ENCODE measurements at places on chromosomes 1 and 21. TPM values are rescaled to one million over a fixed set of nuclear protein-coding genes. Genes with fewer than 3 reads are reported as not detected.

DNA sequence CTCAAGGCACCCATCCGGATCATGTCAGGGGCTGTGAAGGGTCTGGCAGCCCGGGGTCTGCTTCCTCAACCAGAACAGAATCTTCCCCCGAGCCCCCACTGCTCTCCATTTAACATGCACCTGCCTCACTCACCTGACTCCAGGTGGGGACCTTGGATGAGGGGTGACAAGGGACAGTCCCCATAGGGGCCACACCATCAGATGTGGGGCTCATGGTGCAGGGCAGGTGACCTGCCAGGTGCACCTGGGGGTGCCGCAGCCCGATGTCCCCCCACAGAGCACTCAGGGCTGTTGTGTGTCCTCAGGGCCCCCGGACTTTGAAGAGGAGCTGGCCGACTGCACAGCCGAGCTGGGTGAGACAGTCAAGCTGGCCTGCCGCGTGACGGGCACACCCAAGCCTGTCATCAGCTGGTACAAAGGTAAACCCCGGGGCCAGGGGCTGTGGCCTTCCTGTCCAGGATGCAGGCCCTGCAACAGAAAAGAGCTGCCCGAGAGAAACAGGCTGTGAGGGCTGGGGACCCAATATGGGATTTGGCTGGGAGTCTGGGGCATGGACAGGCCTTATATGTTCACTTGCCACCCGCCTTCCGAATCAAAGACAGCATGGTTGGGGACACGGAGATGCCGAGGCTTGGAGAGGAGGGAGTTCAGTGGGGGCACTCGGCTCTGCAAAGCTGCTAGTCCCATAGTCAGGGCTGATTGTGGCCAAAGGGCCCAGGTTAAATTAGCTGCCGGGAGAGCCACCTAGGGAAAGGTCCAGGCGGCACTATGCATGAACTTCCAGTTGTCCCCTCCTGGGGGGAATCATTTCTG is 64.6 kb downstream of the TRIM11 start:
- H3K36me3 ChIP-seq, result no peaks in the 10 kb centered on the region
- H3K4me3 ChIP-seq, result no peak overlapping the region
- H3K27me3 ChIP-seq, result no peaks in the 10 kb centered on the region
- no peak overlapping the region for H3K27ac ChIP-seq

The INPP5B gene
- 15.3 TPM for polyA plus RNA-seq

DNA sequence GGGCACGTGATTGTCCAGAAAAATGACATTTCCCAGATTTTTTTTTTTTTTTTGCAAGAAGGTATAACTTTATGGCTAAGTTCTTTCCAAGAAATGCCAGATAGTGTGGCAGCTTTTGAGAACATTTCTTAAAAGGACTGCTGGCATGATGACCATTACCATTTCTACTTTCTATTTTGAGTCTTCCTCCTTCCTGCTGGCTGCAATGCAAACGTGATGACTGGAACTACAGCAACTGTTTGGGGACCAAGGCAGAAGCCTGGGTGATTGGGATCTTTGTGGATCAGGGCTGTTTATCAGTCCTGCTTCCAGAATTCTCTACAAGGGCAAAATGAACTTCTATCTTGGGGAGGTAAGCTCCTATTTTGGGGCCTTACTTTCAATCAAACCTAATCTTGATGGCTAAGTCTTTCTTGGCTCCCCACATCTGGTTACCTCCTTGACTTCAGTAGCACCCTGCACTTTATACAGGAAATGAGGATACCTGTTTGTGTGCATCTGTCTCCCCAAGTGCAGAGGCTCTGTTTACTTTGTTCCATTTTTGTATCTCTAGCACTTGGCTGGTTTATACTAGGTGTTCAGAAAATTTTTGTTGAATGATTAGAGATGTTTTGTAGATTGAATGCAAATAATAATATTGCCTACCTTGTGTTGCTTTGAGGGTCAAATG is 3.7 kb upstream of the DDX20 start:
- H3K27ac ChIP-seq, result no peak overlapping the region
- H3K27me3 ChIP-seq, result no peaks in the 10 kb centered on the region
- H3K4me1 ChIP-seq, result peaks cover 17% of the 10 kb centered on the region

- no peak overlapping the region for H3K27ac ChIP-seq
- no peaks in the 10 kb centered on the region for H3K27me3 ChIP-seq
- DNase-seq, result no peak
- no peaks in the 10 kb centered on the region for H3K36me3 ChIP-seq
- H3K4me1 ChIP-seq, result peaks cover under 1% of the 10 kb centered on the region
- H3K4me3 ChIP-seq, result no peak overlapping the region
These were observed 15.5 kb downstream of the DEGS1 start for GRCh38 chr1:224198572-224198971.

DNA sequence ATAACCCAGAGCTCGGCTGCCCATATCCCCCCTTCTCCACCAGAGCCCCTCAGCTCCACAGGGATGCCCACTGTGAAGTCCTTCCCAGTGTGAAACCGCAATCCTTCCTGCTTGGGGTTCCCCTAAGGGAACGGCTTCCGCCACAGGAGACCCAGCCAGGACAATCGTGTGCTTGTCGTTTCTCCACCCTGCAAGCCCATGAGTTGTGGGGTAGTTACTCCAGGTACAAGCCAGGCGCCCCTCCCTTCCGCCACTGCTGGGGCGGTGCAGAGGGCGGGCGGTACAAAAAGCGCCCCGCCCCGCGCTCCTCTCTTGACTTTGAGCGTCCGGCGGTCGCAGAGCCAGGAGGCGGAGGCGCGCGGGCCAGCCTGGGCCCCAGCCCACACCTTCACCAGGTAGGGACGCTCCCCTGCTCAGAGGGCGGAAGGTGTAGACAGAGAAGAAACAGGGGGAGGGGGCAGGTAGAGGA is at the start of gene TINAGL1:
Gene TINAGL1, plus strand, starts transcription at position 315 of the 469 bp plus-strand sequence. CDS start 634 bp downstream, outside the sequence.
- peaks cover 35% of the 10 kb centered on the region for H3K4me1 ChIP-seq
- H3K27me3 ChIP-seq, result no peaks in the 10 kb centered on the region
- H3K27ac ChIP-seq, result no peak within 1 kb of the TSS
- DNase-seq, result peak; percentile 16

DNA sequence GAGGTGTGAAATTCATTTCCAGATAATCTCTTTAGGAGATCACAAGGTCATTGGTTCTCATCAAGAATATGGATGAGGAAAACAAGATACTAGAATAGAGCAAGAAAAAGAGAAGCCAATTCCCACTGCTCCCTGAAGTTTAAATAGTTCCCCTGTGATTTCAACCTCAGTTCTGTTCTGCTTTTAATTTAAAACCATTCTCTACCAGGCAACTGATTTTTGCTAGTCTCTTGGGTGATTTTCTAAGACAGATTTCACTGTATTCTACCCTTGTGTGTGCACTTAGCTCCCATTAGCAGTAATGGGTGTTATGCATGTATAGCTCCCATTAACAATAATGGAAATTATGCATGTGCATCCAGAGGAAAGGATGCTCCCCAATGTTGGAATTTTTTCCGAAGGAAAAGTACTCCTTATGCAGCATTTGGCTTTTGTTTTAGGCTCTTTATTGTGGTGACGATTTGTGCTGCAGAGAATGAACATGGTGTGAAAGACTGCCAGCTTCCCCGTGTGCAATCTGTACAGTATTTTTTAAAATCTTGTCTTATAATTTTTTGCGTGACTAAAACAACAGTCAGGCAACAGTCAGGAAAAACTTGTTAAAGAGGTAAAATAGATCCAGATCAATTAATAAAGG is 144.0 kb upstream of the ZRANB2 start:
- H3K27me3 ChIP-seq, result no peaks in the 10 kb centered on the region
- peaks cover 3% of the 10 kb centered on the region for H3K4me1 ChIP-seq
- DNase-seq, result no peak
- peak overlapping the region; percentile 79 for H3K27ac ChIP-seq

DNA sequence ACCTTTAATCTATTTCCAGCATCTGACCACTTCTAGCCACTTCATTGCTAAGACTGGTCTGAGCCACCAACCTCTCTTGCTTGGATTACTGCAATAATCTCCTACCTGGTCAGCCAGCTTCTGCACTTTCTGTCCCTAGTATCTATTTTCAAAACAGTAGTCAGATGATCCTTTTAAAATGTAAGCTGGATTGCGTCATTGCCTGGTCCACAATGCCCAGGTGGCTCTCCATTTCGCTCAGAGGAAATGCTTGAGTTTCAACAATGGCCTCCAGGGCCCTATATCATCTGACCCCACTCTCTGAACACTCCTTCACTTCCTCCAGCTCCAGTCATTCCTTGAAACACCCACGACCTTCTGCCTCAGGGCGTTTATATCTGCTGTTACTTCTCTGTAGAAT is 2.3 kb downstream of the FYB2 start:
- H3K27ac ChIP-seq, result no peak overlapping the region
- H3K36me3 ChIP-seq, result no peaks in the 10 kb centered on the region
- peaks cover 12% of the 10 kb centered on the region for H3K4me1 ChIP-seq
- H3K27me3 ChIP-seq, result no peaks in the 10 kb centered on the region
- no peak overlapping the region for H3K4me3 ChIP-seq
- DNase-seq, result no peak

The HSPG2 gene
- 72.1 TPM for polyA plus RNA-seq

The MCOLN2 gene
- polyA plus RNA-seq, result 6.3 TPM

The POTED gene
- 0.20 TPM for polyA plus RNA-seq

DNA sequence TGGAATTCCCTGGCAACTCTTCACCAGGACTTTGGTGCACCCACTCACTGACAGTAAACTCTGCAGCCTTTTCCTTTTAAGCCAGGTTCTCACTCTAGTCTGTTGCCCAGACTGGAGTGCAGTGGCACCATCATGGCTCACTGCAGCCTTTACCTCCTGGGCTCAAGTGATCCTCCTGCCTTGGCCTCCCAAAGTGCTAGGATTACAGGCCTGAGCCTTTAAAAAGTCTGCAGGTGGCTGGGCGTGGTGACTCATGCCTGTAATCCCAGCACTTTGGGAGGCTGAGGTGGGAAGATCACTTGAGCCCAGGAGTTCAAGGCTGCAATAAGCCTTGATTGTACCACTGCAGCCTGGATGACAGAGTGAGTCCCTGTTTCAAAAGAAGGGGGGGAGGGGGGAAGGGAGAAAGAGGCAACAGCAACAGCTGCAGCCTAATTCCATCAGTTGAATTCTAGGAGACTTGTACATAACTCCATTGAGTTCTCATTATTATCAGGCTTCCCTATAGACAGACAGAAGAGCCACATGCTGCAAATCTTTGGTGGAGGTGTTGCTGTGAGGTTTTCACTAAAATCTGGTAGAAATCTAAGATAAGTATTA is 8.1 kb upstream of the HNRNPR start:
- peaks cover 6% of the 10 kb centered on the region for H3K4me1 ChIP-seq
- no peaks in the 10 kb centered on the region for H3K36me3 ChIP-seq
- H3K4me3 ChIP-seq, result no peak overlapping the region
- no peak overlapping the region for H3K27ac ChIP-seq

DNA sequence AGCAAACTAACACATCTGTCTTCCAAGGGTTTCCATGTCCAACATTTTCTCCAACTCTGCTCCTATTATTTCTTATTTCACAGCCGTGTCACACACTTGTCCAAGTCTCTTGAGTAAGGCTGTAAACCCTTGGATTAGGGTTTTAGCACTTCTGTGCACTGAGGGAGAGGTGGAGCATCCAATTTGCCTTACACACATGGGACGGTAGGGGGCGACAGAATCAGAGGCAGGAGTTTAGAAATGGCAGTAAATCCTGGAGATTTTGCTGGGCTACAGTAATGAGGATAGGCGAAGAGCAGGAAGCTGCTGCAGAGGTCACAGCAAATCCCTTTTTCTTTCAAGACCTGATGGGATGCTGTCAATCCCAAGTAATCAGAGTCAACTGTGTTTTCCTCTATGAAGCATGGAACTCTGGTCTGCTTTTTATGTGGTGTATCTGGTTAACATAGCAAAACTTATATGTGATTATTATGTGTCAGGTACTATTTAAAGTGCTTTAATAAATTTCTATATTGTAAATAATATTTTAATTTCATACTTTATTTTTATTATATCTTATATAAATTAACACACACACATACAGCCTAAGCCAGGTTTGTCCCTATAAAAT is 15.4 kb upstream of the LCE5A start:
- no peak overlapping the region for H3K27ac ChIP-seq
- no peaks in the 10 kb centered on the region for H3K4me1 ChIP-seq
- no peak for DNase-seq
- H3K36me3 ChIP-seq, result no peaks in the 10 kb centered on the region
- no peaks in the 10 kb centered on the region for H3K27me3 ChIP-seq
- H3K4me3 ChIP-seq, result no peak overlapping the region

DNA sequence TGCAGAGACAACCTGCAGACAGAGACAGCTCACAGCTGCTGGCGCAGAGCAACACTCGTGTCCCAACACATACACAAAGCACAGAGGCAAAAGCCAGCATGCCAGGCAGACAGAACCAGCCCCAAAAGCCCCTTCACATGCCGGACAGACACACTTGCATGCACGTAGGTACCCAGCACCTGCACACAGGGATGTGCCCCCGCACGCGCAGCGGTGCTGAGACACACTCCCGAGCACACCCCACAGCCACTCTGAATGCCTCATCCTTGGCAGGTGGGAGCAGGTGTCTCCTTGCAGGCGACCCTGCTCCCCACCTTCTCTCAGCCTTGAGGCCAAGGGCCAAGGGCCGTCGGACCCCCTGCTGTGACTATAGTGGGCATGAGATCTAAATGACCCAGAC is 41.2 kb upstream of the ZC3H12A start:
- no peaks in the 10 kb centered on the region for H3K27me3 ChIP-seq
- no peaks in the 10 kb centered on the region for H3K4me1 ChIP-seq
- H3K4me3 ChIP-seq, result no peak overlapping the region
- DNase-seq, result no peak
- no peak overlapping the region for H3K27ac ChIP-seq

DNA sequence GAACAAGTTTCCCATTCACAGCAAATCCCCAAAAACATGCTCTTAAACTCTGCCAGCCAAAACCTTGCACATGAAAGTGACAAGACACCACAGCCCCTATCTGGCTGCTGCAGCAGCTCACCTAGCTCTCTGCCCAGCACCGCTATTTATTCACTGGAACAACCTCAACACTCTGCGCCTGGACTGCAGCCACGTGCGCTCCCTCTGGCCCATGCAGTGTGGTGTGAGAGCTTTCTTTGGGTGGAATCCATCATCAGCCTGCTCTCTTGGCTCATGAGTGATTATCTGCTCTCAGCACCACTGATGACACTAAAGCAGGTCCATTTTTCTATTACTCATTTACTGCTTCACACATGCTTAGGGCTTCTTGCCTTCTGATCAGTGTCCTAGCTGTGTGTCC is 11.4 kb downstream of the KCNJ6 start:
- no peak overlapping the region for H3K27ac ChIP-seq
- DNase-seq, result no peak
- H3K36me3 ChIP-seq, result no peaks in the 10 kb centered on the region
- no peak overlapping the region for H3K4me3 ChIP-seq

The SNX7 gene
- polyA plus RNA-seq, result 29.7 TPM

The TRIM46 gene
- 4.0 TPM for polyA plus RNA-seq

DNA sequence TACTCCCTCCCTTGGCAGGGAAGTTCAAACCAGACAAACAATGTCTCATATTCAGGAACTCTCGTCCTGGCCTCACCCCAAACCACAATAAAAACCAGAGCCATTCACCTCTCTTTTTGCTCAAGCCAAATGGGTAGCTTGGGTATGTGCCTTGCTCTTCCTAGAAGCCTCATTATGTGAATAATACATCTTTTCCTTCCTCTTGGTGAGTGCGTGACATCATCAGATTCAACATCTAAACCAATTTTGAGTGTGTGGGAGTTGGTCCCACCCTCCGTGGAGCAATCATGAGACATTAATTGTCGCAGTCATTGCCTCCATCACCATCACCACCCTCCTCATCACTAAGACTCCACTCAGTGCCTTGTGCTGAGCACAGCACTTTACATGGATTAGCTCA is 482.9 kb downstream of the PTPRU start:
- H3K27ac ChIP-seq, result no peak overlapping the region
- DNase-seq, result no peak
- H3K27me3 ChIP-seq, result no peaks in the 10 kb centered on the region
- H3K4me3 ChIP-seq, result no peak overlapping the region
- no peaks in the 10 kb centered on the region for H3K36me3 ChIP-seq

The TRIM17 gene
- polyA plus RNA-seq, result 37.4 TPM

The HPCA gene
- 8.8 TPM for polyA plus RNA-seq
